SJSA1 (cell line): ENCODE measurements at places on chromosomes 4 and X. TPM values are rescaled to one million over a fixed set of nuclear protein-coding genes. Genes with fewer than 3 reads are reported as not detected.

The HTR2C gene
- total RNA-seq: not detected in 2 replicates

The ARL9 gene
- 2.5 and 3.1 TPM in 2 replicates for total RNA-seq

The STARD8 gene
- 2.3 and 2.4 TPM in 2 replicates for total RNA-seq

The FGF13 gene
- 5.0 and 7.0 TPM in 2 replicates for total RNA-seq

GRCh38 chr4:139154952-139155557 lies 22.0 kb downstream of the ELF2 start:
- DNase-seq: no peak

- no peak for DNase-seq
Observed at GRCh38 chrX:149837639-149838038, 43.3 kb upstream of the MAGEA8 start.

GRCh38 chr4:152864361-152864760 lies 71.8 kb upstream of the FHDC1 start:
- DNase-seq: no peak

DNA sequence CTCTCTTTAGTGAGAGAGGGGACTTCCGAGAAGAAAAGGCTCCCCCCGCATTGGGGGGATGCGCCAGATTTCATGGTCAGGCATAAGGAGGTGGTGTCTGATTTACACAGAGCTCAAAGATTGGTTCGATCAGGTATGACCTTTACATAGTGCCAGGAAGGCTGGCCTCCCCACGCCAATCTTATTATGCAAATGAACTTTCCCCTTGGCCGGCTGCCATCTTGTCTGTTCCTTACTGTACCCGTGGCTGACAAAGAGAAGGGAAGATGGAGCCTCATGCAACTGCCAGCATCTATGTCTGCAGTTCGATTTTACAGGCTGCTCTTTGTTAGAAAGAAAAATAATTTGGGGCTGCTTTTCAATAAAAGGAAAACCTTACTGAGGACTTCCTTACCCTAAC lies 197.2 kb downstream of the GPM6A start:
- no peak for DNase-seq

DNA sequence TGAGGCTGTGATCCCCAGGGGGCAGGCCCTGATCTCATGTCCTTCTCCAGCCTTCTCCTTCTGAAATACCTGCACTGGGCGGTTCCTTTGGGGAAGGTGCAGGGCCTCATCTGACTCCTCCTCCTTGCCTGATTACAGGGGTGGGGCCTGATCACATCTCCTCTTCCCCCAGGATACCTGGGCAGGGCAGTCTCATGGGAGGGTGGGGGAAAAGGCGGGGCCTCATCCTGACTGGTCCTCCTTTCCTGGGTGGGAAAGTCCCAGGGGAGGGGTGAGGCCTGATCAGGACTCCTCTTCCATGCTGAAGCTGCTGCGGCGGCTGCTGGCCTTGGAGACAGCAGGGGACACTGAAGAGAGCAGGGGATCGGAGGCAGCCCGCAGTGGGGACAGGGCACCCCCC lies 13.3 kb downstream of the TFE3 start:
- no peak for DNase-seq

- DNase-seq: no peak
Observed at GRCh38 chr4:145785391-145786008, 105.6 kb downstream of the C4orf51 start.

GRCh38 chr4:47054130-47054529 lies 22.8 kb downstream of the GABRB1 start:
- DNase-seq: no peak

GRCh38 chr4:44725726-44726037 lies 674 bp downstream of the GNPDA2 start:
- no peak for DNase-seq

DNA sequence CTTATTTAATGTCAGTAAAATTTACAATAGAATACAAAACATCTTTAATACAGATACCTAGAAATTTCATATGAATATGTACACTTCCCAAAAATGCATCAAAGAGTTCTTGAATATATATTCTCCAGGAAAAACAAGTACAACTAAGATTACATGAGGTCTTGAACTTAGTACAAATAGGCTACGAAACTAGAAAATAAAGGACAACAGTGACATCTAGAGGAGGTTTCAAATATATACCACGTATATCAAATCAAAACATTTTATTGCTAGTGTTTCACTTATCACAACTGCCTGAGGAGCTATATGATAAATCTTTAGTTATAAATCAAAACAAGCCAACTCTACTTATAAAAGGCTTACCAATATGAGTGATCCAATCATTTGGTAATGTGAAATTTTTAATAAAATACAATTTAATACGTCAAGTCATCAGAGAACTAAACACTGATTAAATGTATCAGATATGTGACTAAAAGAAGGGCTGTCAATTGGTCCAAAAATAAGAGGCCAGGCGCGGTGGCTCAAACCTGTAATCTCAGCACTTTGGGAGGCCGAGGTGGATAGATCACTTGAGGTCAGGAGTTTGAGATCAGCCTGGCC lies 36.6 kb downstream of the ANAPC10 start:
- peak; percentile 43 for DNase-seq

DNA sequence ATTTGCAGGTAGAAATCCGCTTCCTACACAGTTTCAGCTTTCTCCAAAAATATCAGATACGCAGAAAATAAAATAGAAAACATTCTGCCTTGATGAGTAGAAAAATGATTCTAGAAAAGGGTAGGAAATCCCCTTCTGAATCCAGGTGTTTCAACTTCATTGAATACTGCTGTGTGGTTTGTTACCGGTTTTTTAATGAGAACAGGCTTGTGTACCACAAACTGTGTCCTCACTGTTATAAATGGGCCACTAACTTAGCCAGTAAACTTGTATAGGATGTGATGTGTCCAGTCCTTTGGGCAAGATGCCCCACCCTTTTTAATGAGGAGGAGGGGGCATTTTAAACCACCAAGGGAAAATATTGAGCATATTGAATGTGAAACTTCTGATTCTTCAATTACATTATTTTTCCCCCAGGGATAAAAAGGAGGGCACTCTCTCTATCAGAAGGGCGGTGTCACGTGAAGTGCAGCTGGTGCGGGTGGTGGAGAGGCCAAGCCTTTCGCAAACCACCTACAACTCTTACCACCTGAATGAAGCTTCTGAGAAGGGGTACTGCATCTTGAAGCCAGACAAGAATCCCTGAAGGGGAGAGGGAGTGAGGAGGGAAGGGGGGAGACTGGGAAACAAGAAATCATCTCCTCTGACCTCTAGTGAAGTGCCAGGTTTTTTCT lies 4.5 kb downstream of the CXXC4 start:
- DNase-seq: no peak
